ENCODE measurements at places on chromosomes 16 and 17. TPM values are rescaled to one million over a fixed set of nuclear protein-coding genes. Genes with fewer than 3 reads are reported as not detected.

DNA sequence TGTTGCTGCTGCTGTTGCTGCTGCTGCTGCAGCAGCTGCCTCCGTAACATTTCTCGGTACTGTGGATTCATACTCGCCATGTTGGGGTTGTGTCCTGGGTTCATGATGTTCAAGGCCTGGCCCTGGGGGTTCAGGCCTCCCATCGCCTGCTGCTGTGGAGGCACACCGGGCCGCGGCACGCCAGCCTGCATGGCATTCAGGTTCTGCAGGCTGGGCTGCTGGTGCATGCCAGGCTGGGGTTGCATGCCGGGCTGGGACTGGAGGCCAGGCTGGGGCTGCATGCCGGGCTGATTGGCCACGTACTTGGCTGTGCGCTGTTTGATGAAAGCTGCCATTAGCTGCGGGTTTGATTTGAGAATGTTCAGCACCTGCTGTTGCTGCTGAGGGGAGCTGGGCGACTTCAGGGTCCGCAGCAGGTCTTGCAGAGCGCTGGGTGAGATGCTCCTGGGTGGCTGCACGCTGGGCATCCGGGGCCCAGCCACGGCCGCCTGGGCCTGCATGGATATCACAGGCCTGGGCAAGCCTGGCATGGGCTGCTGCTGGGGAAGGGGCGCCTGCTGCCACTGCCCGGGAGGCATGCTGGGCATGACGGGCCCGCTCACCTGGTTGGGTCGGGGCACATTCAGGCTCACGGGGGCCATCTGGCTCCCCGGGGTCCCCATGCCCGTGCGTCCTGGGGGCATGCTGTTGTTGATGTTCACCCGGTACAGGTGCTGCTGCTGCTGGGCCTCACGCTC is 11.3 kb upstream of the TRAP1 start:
- peaks cover 5% of the 10 kb centered on the region for H3K4me1 ChIP-seq
- no peak overlapping the region for H3K27ac ChIP-seq
- no peak for DNase-seq

DNA sequence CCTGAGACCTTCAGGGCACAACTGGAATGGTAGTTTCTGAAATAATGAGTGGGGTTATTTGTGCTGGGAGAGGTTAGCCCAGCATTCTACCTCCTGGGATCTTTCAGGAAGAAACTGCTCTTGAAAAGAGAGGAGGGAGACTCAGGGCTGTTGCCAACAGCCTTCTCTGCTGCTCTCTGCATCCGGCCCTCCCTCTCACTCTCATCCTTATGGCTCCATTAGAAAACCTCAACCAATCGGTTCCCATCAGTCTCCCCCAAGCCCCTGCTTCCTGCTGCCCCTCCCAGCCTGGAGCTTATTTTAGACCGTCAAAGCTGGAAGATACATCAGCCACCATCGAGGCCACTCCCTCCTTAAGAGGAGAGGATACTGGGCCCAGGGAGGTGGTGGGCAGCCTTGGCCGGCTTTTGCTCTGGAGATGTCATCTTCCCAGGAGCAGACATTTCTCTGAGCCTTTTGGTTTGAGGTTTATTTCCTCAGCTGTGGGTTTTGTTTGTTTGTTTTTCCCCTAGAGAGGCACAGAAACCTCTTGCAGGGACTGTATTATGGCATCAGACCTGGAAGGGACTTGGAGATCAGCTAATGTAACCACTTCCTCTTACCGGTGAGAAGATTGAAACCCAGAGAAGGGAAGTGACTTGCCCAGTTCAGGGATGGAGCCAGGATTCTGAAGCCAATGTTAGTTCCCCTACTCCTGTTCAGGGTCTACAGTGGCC is 2.7 kb downstream of the MPRIP start:
- no peaks in the 10 kb centered on the region for H3K27me3 ChIP-seq
- H3K36me3 ChIP-seq, result peaks cover 45% of the 10 kb centered on the region
- peak; percentile 89 for DNase-seq
- peak overlapping the region; percentile 81 for H3K4me3 ChIP-seq
- peak overlapping the region; percentile 66 for H3K27ac ChIP-seq

DNA sequence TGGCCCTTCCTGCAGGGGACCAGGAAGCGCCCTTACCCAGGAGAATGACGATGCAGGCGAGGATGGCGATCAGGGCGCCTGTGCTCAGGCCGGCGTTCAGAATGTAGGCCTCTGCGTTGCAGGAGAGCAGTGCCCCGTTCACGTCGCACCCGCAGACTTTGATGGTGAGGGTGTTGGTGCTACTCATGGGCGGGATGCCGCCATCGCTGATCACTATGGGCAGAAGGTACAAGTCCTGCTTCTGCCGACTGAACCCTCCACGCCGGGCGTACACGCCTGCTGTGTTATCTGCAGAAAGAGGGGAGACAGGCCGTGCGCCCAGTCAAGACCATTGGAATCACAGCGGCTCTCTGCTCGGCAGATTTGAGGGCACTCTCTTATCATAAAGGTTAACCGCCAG is 171.1 kb downstream of the CDH11 start:
- H3K4me3 ChIP-seq, result no peak overlapping the region
- peaks cover 22% of the 10 kb centered on the region for H3K36me3 ChIP-seq
- H3K4me1 ChIP-seq, result peaks cover 16% of the 10 kb centered on the region
- H3K27ac ChIP-seq, result no peak overlapping the region
- no peaks in the 10 kb centered on the region for H3K27me3 ChIP-seq

GRCh38 chr16:31135535-31136286 is at the start of gene PRSS8:
TSS of gene PRSS8 (minus strand) at chr16:31135727. CDS start at chr16:31135498, 229 bp downstream.
- H3K27me3 ChIP-seq, result no peaks in the 10 kb centered on the region
- no peak within 1 kb of the TSS for H3K4me3 ChIP-seq
- H3K4me1 ChIP-seq, result peaks cover 12% of the 10 kb centered on the region
- H3K36me3 ChIP-seq, result peaks cover 10% of the 10 kb centered on the region

DNA sequence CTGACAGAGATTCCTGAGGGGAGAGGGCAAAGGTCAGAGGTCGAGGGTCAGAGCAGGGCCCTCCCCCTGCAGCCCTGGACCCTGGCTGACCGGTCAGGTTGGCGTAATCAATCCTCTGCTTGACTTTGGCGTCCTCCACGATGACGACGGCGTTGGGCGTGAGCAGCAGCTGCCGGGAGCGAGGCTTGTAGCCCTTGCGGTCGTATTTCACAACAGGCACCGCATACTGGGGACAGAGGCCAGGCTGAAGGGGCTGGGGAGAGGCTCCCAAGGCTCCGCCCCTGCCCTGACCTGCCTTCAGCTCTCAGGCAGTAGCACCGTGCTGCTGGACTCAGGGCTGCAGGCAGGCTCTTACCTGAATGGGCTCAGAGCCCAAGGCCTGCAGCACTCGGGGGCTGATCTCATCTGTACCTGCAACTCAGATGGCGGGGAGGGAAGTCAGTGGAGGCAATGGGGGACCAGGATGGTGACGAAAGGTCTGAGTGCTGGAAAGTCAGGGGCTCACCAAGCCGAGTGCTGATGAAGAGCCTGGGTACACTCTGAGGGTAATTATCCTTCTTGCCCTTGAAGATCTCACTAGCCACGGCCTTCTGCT is 12.0 kb upstream of the CRK start:
- H3K4me3 ChIP-seq, result no peak overlapping the region
- peaks cover 84% of the 10 kb centered on the region for H3K36me3 ChIP-seq
- DNase-seq, result no peak
- H3K27me3 ChIP-seq, result no peaks in the 10 kb centered on the region

SULT1A2 gene
- total RNA-seq, result not detected

Measured in SJSA1 (cell line).